ENCODE measurements at places on chromosomes 16 and 17. TPM values are rescaled to one million over a fixed set of nuclear protein-coding genes. Genes with fewer than 3 reads are reported as not detected.
A peak's percentile ranks its signal among the peaks of the same experiment; 100 is the strongest.

GRCh38 chr17:77194179-77194578 is 53.4 kb downstream of the SEC14L1 start:
- DNase-seq = no peak

Gene STAC2
- under 0.01 TPM for total RNA-seq

DNA sequence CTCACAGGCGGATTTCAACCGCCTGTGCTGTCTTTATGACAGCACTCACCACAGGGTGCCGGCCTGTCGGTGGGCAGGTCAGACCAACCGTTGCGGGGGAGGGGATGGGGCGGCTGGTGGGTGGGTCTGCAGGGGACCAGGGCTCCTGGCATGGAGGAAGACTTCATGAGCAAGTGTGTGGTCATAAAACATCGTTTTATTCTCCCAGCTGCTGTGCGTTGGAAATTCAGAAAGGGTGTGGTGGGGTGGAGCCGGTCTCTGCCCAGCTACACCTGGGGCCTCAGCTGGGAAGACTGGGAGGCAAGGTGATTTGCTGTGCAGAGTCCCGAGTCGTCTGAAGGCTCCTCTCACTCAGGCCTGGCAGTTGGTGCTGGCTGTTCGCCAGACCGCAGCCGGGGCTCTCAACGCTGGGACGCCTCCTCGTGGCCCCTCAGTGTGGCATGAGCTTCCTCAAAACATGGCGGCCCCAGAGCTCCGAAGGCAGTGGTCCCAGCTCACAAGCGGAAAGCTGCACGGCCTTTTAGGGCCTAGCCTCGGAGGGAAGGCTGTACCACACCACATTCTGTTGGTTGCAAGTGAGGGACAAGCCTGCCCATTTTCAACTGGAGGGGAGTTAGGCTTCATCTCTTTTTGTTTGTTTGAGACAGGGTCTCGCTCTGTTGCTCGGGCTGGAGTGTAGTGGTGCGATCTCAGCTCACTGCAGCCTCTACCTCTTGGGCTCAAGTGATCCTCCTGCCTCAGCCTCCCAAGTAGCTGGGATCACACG is 45.8 kb upstream of the GSE1 start:
- DNase-seq = no peak

DNA sequence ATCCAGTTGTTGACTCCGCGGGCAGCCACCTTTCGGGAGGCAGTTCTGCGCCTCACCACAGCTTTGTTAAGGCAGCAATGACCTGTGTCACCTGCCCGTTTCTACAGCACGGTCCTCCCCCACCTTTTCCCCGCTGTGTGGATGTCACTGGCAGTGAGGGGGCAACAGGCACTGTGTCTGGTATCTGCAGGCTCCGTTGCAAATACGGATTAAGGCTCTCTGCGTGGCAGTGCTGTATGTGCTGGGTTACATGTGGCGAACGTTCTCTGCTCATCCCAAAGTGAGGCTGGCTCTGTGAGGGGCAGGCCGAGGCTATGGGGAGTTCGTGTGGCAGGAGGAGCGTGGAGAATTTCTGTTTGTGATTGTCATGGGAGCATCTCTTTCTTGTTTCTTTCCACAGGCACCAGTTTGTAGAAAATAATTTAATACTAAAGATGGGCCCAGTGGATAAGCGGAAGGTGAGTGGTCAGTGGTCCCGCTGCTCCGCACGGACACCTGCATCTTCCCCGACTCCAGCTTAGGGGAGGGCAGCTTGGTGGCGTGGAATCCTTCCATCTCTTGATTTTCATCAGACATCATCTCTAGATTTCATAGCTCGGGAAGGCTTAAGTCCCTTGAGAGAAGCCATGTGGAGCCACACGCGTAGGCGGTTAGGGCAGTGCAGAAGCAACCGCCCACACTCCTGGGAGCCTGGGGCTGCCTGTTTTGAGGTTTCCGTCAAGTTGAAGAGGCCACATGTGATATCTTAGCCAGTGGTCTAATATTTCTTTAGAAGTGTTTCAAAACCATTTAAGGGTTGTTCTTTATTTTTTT is 57.8 kb downstream of the PDPK1 start:
- no peak for DNase-seq

DNA sequence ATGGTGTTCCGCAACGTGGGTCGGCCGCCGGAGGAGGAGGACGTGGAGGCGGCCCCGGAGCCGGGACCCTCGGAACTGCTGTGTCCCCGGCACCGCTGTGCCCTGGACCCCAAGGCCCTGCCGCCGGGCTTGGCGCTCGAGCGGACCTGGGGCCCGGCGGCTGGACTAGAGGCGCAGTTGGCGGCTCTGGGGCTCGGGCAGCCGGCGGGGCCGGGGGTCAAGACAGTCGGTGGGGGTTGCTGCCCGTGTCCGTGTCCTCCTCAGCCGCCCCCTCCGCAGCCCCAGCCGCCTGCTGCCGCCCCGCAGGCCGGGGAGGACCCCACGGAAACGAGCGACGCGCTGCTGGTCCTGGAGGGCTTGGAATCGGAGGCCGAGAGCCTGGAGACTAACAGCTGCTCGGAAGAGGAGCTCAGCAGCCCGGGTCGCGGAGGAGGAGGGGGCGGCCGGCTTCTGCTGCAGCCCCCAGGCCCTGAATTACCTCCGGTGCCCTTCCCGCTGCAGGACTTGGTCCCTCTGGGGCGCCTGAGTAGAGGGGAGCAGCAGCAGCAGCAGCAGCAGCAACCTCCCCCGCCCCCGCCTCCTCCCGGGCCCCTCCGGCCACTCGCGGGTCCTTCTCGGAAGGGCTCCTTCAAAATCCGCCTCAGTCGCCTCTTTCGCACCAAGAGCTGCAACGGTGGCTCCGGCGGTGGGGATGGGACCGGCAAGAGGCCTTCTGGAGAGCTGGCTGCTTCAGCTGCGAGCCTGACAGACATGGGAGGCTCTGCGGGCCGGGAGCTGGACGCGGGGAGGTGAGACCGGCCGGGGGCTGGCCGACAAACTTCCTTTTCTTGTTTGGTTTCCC is 821 bp downstream of the SOCS7 start:
- peak; percentile 12 for DNase-seq

- peak; percentile 18 for DNase-seq
Measured at GRCh38 chr16:8655184-8655717, 19.2 kb upstream of the ABAT start.

DNA sequence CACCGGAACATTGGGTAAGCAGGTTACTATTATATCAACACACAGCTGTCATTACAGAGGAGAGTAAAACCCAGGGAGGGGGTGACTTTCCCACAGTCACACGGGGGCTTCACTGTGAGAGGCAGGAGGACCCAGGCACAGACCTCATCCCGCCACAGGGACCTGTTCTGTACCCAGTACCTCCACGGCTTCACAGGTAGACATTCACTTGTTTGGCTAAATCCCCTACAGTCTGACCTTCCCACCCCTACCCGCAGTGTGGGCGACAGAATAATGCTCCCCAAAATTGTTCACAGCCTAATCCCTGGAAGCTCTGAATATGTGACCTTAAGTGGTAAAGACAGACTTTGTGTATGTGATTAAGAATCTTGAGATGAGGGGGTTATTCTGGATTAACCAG is 16.5 kb downstream of the LITAF start:
- DNase-seq = no peak

GRCh38 chr17:79133985-79134384 is 59.4 kb downstream of the ENGASE start:
- DNase-seq = no peak

DNA sequence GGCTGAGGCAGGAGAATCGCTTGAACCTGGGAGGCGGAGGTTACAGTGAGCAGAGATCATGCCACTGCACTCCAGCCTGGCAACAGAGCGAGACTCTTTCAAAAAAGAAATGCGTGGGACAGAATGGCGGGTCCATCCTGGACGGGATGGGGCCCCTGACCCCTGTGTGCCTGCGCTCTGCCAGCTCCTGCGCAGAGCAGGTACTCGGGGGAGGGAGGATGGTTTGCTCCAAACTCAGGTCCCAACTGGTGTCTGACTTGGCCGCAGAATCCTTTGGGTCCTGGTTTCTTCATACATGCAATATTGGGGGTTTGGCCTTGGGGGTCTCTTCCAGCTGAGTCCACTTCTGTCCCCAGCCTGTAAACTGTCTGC is 10.4 kb downstream of the CHMP6 start:
- no peak for DNase-seq

GRCh38 chr16:69888005-69888590 is 63.0 kb upstream of the CLEC18A start:
- DNase-seq = no peak

DNA sequence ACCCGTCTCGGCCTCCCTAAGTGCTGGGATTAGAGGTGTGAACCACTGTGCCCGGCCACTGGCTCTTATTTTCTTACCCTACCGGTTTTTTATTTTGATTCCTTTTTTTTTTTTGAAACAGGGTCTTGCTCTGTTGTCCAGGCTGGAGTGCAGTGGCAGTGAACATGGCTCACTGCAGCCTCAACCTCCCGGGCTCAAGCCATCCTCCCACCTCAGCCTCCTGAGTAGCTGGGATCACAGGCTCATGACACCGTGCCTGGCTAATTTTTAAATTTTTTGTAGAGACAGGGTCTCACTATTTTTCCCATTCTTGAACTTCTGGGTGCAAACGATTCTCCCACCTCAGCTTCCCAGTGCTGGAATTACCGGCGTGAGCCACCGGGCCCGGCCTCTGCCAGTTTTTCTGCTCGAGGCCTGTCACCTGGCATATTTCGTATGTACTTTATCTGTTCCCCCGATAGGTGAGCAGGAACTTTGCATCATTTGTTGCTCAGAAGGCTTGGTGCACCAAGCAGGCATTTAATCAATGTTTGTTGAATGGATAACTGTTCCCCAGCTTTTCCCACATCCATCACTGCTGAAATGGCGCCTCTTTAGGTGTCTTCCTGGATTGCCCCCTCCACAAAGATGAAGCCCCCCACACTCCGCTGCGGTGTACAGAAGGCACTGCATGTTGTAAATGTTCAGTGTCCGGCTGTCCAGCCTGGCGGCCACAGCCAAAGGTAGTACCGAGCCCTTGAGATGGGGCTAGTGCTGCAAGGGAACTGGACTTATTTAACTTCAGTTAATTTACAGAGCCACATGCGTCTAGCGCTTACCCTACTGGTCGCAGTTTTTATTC is 858 bp upstream of the TELO2 start:
- DNase-seq = no peak

GRCh38 chr16:68369697-68370580 is 59.1 kb downstream of the PRMT7 start:
- DNase-seq = no peak

Gene ANKRD40CL
- not detected for total RNA-seq

Data from fibroblast of lung (primary cell).